ENCODE measurements at places on chromosomes 13 and 19. TPM values are rescaled to one million over a fixed set of nuclear protein-coding genes. Genes with fewer than 3 reads are reported as not detected.

DNA sequence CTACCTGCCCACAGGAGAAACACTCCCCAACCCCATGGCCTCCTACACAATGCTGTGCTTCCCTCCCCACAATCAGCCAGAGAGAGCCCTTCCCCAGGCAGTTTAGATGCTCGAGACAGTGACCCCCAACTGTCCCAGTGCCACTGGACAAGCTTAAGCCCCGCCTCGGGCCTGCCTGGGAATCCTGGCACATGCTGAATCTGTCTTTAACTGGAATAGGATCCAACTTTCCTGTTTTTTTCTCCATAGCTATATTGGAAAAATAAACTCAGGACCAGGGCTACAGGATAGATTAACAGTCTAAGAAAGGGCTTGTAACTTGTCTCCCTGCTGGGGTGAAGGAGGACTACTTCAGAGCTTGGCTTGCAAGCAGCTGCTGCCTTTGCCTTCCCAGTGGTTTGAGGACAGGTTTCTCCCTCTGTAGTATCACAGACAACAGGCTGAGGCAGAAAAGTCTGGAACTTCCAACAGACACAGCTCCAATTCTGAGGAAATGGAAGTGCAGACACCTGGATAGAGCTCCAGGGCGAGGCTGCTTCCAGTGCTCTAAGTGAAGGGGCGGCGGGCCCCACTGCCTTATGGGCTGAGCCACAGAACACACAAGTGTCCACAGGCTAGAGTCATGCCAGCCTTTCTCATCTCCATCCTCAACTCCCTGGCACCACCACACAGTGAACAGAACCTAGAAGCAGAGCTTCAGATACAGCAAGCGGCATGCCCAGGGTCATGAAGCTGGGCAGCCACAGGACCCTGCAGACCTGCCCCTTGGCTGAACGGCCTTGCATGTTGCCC, 228.3 kb downstream of the TUBA3C start:
- no peak for DNase-seq

DNA sequence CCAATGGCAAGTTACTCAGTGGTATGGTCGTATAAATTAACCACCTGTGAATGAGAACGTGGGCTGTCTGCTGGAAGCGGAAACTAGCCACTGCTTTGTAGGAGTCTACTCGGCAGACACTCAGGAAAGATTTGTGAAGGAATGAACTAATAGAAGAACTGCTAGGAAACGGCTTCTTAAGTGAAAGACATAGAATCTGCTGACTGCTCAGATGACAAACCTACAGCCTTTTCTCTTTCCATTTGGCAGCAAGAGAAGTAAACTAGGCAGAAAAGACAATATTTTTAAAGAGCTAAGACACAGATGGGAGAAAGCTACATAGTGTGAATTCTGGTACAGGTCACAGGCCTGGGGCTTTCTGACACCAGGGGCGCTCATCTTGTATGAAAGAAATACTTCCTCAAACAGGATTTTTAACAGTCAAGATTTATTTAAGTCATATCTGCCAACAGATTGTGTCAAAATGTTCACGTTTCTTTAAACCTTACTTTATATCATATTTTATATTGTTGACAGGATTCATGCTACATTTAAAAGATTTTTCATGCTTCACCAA, 78.4 kb downstream of the MIPEP start:
- no peak for DNase-seq

GRCh38 chr19:15379083-15379998, at the start of gene AKAP8:
Gene AKAP8 (minus strand): TSS chr19:15379787. CDS start chr19:15379731, 56 bp downstream.
- peak; percentile 99 for DNase-seq

DNA sequence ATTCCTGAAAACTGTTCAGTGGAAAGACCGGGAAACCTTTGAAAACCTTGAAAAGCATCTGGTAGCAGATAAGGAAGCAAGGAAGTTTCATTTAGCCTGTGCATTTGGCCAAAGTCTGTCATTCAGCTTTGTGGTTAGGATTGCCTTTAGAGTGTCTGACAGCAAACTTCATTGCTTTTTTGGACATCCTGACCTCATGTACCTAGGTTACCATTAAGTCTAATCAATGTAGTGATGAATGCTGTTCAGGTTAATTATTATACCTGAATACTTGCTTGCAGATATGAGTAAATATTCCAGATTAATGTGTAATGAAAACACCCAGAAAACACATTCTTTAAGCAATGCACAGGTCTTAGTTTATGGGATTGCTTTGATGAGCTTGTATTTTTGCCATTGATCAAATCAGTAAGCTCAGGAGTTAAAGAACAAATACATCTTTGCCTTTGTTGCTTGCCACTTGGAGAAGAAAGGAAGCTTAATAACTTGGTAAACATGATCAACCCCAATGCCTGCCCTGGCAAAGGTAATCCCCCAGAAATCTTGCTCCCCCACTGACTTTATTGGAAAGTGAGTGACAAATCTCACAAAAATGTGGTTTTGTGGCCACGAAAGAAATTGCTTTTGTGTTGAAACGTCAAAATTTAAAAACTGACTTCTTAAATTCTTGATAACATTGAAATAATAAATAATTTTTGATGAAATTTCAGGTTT, 87.4 kb downstream of the SLC15A1 start:
- no peak for DNase-seq

GRCh38 chr13:55230570-55230908, 1910.2 kb upstream of the PRR20A start:
- no peak for DNase-seq

- DNase-seq = no peak
Measured at GRCh38 chr19:48311384-48311783, 14.0 kb upstream of the EMP3 start.

Gene NAT14
- 19.7 TPM for total RNA-seq
